ENCODE measurements at places on chromosomes 3 and 15.
A peak's percentile ranks its signal among the peaks of the same experiment; 100 is the strongest.

DNA sequence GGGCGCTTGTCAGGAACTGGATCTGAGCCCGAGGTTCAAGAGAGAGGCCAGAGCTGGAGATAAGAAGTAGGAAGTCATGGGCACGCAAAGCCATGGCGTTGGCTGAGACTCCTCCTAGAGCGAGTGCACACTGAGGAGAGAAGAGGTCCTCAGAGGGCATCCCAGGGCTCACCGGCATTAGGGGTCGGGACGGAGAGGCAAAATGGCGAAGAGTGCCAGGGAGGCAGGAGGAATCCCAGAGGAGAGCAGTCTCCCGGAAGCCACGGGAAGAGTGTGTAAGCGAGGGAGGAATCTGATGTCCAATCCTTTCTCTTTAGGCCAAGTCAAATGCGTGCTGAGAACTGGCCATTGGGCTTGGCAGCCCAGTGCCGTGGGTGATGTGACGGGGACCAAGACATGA lies 24.0 kb downstream of the EFCC1 start:
- no peak for DNase-seq

DNA sequence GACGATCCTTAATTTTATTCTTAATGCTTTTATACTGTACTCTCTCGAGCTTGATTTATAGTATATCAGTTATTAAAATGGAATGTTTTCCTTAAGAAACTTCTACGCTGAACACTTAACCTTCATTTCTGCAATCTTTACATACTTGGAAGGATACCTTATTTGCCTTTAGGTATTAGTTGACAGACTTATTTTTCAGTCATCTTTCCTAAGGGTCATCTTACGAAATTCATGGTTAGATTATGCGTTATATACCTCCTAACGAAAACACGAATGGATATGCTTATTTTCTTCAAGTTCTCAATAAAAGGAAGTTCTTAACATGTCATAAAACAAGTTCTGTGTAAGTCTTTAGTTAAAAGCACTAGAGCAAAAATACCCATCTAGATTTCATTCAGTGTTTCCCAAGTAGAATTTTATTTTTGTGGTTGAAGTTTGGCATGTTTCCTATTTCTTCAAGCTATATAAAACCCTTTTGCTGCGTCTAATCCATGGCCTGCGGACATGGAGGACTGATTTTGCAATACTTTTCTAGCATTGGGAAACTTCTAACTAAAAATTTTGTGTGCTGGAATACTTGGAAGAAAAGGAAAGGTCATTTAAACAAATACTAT lies 231.3 kb downstream of the TP63 start:
- DNase-seq = no peak

DNA sequence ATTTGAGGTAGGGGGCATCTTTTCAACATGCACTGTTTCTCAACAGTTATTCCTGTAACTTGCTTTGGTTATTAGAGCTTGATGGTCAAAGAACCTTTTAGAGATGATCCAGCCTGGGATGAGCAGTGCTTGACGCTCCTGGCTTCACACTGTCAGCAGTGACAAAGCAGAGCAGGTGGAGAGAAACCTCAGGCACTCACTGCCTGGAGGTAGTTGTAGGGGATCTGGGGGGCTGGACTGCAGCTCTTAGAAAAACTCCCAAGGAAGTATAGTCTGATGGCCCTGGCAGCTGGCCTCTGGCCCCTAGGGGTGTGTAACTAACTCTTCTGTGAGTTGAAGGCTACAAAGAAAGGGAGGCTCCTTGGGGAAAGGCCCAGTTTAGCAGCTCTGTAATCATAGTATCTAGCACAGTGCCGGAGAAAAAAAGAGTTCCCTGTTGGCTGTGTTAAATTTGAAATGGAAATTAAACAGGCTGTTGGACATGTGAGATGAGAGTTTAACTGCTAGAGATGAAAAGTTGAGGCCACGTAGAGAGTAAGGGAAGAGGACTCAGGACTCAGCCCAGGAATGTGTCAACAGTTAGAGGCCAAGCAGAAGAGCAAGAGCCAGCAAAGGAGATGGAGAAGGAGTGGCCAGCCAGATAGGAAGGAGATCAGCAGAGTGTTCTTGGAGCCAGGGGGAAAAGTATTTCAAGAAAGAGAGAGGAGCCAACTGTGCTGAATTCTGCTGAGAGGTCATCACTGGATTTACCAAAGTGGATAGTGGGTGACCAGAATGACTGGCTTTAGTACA lies 14.2 kb downstream of the OXNAD1 start:
- no peak for DNase-seq

GRCh38 chr3:193914602-193915001 lies 221.3 kb upstream of the HES1 start:
- no peak for DNase-seq

DNA sequence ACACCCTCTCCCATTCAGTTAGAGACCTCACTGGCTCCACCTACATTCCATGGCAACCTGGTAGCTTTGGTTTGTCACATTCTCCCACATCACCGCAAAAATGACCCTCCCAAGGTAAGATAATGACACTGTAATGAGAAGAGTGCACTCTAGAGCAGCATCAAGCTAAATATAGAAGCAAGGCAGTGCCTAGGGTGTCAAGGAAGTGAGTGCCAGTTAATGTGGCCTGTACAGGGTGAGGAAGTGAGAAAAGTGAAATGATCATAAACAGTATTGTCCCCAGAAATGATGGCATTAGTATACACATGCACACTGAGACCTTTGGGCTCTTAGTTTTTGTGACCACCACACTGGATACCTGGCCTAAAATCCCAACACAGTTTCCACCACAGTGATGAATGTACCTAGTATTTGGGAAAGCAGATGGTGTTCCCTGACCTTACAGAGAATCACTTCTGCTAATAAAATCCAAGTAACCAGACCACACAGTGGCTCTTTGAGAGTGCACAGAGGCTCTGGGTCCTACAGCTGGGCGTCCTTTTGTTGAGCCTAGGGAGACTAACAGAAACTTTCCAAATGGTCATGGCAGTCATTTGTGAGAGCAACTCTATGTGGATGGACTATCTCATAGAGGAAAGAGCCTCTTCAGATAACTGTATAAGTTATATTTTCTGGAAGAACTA lies 106.6 kb downstream of the ARPP21 start:
- DNase-seq = no peak

GRCh38 chr3:31813686-31814085 lies 167.4 kb downstream of the OSBPL10 start:
- DNase-seq = no peak

- DNase-seq = no peak
These were observed 349.6 kb downstream of the PLCL2 start for GRCh38 chr3:17234382-17234781.

GRCh38 chr15:95840004-95840403 lies 490.5 kb upstream of the NR2F2 start:
- DNase-seq = no peak

- DNase-seq = no peak
These were observed 14.2 kb upstream of the ADIPOQ start for GRCh38 chr3:186828340-186828739.

- no peak for DNase-seq
These were observed 332.6 kb downstream of the LSAMP start for GRCh38 chr3:116112696-116113095.

- DNase-seq = no peak
These were observed 22.3 kb upstream of the ANP32A start for GRCh38 chr15:68842958-68843357.

GRCh38 chr3:134317106-134317947 lies 56.9 kb downstream of the AMOTL2 start:
- no peak for DNase-seq

GRCh38 chr3:186998937-186999368 lies 68.6 kb downstream of the ST6GAL1 start:
- no peak for DNase-seq

GRCh38 chr3:77539014-77539413 lies 499.1 kb downstream of the ROBO2 start:
- DNase-seq = no peak

DNA sequence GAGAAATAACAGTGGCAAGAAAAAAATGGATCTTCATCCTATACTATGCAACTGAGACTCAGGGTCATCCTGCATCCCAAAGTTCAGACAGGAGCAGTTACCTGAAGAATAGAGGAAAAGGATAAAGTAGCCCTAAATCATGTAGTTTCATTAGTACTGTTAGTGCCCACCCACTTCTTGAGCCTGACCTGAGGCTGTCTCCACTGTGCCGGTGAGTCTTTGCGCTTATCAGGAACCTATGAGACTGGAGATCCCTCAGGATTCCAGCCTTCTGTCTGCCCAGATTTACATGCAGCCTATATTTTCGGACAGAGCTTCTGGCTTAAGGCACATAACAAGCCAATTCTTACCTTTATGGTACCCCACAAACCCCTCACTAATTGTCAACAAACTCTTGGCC lies 791.6 kb downstream of the ROBO1 start:
- DNase-seq = no peak

DNA sequence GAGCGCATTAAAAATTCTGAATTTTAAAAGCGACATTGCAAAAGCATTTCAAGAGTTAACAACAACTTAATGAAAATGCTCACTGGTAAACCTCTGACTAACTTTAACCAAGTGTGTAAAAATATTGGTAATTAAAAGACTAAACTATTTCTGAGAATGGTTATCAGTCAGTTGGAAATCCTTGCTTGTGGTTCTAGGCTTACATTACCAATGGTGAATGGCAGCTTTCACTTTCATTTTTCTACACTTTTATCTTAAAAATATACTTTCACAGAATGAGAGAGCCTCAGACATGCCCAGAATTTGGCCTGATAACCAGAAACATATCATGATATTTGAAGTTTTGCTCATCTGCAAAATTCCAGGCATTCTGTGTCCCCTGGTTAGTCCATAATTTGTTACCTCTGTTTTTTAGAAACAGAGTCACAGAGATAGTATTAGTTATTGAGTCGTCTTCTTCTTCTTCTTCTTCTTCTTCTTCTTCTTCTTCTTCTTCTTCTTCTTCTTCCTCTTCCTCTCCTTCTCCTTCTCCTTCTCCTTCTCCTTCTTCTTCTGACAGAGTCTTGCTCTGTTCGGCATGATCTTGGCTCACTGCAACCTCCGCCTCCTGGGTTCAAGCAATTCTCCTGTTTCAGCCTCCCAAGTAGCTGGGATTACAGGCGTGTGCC lies 5.5 kb upstream of the RNF111 start:
- DNase-seq = no peak

DNA sequence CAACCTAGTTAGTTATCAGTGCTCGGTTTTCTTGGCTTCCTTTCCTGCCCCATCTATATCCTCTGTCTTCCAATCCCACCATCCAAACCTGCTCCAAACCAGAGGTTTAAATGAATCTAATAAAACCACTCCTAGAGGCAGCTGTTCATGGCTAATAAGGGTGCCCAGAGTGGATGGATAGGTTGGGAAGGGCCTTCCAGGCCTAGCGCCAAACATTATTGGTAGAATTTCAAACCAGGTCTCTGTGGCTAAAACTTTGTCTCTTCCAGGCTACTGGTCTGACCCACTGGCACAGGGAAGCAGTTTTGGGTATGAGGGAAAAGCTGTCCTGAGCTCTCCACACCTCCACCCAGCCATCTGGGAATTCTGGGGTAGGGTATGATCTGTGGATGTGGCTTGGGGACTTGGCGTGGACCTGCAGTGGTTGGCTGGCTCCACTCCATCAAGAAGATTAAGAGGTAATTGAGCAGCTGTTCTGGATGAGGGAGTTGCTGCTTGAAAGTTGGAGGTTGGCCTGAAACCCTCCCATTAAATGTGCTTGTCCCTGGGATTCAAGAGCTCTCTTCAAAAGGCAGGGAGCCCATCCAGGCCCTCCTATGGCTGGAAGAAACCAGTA lies 29.3 kb upstream of the INSYN1 start:
- DNase-seq = no peak

- no peak for DNase-seq
These were observed 49.8 kb downstream of the KCNMB2 start for GRCh38 chr3:178586076-178586475.

DNA sequence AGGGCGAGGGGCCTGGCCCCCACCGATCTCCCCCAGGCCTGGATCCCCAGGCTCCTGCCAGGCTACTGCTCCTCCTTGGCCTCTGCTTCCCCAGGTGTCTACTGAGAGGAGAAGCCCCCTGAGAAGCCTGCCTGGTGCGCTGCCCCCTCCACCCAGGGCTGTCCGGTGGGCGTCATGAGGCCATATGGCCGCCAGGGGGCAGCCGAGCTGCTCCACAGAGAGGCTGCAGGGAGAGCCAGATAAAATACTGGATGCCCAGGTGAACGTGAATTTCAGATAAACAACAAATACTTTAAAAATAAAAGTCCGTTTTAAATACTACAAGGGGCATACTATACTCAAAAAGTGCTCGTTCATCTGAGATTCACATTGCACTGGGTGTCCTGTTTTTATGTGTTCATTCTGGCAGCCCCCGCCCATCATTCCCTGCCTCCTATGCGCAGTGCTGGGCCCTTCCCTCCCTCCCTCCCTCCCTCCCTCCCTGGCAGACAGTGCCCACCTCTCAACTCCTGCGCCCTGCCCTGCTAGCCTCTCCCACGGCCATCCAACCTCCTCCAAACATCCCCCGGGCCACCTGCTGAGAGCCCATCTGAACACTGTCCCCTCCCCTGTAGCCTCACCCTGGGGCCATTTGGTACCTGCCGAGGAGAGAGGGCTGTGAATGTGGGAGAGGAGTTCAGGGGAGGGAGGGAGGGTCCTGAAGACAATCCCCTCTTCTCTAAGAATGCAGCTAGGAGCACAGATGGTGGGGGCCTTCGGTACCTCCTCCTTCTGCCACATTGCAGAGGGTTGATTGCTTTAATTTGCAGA lies 29.6 kb downstream of the PSTPIP1 start:
- peak; percentile 59 for DNase-seq

DNA sequence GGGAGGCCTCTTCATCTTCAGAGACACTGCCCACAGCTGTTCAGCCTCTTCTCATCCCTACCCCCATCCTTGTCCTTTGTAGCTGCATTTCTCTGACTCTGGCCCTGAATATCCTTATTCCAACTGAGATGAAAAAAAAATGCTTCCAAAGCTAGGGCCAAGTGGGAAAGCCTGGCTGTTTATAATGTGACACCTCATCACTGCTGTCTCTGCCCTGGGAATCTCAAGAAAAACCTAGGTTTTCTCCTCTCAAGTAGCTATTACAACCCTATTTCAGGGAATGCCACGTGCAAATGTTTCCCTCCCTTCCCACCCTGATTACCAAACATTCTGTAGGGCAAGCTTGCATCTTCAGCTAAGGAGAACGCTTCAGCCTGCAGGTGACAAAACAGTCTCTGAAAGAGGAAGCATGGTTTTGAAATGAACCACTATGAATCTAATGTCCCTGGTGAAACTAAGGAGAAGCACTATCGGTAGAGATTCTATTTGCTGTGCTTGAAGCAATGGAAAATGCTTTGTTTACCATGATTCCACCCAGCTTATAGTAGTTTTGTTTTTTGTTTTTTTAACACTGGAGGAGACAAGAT lies 65.4 kb downstream of the USF3 start:
- no peak for DNase-seq

- no peak for DNase-seq
These were observed 28.8 kb downstream of the ST6GAL1 start for GRCh38 chr3:186959029-186959624.

- no peak for DNase-seq
These were observed 53.6 kb upstream of the AP4E1 start for GRCh38 chr15:50854601-50855490.

- no peak for DNase-seq
These were observed 33.5 kb upstream of the HHATL start for GRCh38 chr3:42736081-42736480.

GRCh38 chr3:12343047-12343501 lies 54.2 kb downstream of the PPARG start:
- no peak for DNase-seq

- DNase-seq = no peak
These were observed at the start of gene COL8A1 for GRCh38 chr3:99638167-99638948. Gene COL8A1 (plus strand): TSS chr3:99638594. CDS start chr3:99790683, 152,089 bp downstream.
